Stimulated activated CD4-positive, alpha-beta T cell treated with anti-CD3 and anti-CD28 coated beads, TNF-alpha, amount 100 ng/mL, for 1 hour (primary cell): ENCODE measurements at places on chromosomes 5 and 9.

DNA sequence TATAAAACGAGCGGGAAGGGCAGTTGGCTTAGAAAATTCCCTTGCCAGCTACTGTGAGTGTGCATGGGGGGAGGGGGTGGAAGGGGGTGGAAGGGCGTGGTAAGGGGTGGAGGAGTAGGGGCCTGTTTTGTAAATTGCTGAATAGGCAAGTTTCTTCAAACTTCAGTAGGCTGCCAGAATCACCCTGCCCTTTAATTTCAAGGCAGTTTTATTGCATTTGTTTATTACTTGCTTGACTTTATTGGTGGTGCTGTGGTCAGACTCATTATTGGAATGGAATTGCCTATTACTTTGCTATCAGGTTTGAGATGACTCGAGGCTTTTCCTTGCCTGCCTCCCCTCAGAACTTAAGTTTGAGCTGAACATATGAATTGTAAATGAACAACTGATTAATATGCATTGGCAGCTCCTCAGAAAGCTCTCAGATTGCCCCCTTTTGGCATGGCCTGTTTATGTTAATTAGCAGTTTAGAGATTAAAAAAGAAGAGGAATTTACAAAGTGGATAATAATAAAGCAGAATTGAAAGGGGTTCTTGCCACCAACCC is 76.0 kb downstream of the SEMA6A start:
- DNase-seq: no peak

GRCh38 chr5:41822036-41822435 is 48.2 kb downstream of the OXCT1 start:
- DNase-seq: no peak

DNA sequence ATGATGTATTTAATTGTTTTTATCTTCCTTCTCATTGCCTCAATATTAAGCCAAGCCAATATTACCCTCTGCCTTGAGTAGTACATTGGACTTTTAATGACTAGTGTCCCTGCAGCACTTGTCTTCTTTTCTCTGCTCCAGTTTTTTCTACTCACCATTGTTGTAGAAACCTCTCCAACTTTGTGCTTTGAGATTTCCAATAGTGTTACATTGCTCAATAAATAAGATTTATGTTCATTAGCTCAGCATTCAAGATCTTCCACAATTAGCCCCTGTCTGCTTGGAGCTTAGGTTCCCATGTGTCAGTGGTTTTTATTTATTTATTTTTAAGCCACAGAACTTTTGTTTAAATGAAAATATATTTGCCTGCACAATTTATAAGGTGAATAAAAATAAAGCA is 145.3 kb downstream of the ADGRV1 start:
- no peak for DNase-seq

- no peak for DNase-seq
These were observed 18.1 kb upstream of the MTX3 start for GRCh38 chr5:80008995-80009765.

DNA sequence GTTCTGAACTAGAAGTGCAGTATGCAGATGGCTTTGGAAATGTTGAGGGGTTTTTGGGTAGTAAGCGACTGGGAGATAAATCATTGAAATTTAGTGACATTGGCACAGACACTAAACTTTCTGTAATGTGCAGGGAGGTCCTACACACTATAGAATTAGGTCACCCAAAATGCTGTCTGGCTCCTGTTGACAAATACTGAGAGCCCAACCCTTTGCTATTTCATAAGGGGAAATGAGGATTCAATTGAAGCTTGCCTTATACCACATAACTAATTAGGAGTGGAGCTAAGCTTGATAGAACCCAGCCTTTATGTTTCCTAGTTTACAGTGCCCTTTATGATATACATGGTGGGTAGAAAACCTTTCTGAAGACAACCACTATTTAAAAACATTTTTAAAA is 22.6 kb downstream of the HMGXB3 start:
- no peak for DNase-seq

- no peak for DNase-seq
These were observed 78.1 kb upstream of the SPATA31C2 start for GRCh38 chr9:88216126-88216995.

- DNase-seq: no peak
These were observed 955 bp downstream of the CDH6 start for GRCh38 chr5:31194468-31194813.

- DNase-seq: no peak
These were observed 3.4 kb downstream of the HIGD2A start for GRCh38 chr5:176391999-176392398.

DNA sequence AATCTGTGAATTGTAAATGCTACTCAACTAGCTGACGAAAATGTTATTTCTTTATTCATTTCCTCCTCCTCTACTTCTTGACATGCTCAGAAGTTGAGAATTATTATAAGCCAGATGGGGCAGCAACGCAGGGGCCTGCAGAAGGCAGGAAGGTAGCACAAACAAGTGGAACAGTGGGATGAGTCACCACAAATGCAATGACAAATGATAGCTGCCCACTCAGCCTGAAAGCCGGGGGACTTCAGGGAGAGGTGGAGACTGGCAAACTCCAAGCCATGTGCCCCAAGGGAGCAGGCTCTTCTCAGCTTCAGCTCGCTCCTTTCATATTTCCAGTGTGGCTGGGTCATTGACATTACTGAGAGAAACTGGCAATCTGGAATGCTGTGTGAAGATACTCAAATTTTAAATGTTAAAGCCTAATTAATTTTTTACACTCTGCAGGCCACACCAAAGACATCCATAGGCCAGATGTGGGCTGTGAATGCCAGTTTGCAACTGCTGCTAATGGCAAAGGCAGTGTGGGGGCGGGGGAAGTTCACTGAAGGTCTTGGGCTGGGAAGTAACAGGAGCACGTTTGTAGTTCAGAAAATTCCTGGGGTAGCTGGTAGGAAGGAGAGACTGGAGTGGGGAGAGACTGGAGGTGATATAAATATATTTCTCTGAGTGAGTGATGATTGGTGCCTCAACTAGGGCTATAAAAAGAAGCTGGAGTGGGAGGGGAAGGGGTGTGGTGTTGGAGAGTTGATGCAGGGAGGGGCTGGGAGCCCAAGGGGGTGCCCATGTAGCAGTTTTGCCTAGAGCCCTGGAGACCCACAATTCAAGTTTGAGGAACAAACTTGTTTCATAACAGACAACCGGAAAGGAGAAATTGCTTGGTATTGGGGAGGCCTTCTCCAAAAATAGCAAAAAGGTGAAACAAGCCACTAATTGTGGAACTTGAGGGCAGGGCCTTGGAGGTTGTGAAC is 20.8 kb upstream of the ADRB2 start:
- no peak for DNase-seq

GRCh38 chr5:5466227-5466626 is 43.8 kb downstream of the ICE1 start:
- no peak for DNase-seq

- no peak for DNase-seq
These were observed 31.5 kb upstream of the ZCCHC9 start for GRCh38 chr5:81269751-81270393.

DNA sequence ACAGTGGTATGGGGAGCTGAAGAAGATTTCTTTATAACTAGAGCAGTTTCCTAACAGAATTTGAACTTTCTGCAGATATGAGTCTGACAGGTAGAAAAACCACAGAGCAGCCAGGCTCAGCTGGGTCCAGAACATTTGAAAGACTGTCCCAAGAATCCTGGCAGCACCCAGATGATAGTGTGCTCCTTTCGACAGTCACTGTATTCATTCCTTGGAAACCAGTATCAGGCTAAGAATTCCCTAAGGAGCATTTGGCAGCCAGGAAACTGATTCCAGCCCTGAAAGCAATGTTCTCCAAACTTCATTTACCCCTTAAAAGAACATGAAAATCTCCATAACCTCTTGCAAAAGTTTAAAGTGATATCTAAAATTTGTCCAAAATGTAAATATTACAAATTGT is 123.0 kb upstream of the MTAP start:
- no peak for DNase-seq

GRCh38 chr9:106755736-106756135 is 107.2 kb upstream of the ZNF462 start:
- DNase-seq: no peak

DNA sequence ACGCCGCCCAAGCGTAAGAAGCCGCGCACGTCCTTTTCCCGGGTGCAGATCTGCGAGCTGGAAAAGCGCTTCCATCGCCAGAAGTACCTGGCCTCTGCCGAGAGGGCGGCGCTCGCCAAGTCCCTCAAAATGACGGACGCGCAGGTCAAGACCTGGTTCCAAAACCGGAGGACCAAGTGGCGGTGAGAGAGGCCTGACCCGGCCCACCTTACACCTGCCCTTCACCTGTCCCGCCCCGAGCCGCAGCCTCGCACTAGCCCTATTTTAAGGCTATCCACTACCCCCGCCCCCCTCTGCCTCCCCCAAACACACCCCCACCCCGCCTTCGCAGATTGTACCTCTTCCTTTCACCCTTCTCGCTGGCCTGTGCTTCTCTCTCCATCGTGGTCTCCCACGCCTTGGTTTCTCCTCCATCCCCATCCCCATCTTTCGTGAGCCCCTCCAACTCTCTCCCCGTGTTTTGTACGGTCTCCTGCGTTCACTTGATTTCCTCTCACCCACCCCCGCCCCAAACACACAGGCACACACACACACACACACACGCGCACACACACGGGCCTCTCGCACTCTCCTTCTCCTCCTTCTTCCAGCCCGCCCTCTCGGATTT is 1.3 kb downstream of the TLX3 start:
- no peak for DNase-seq

DNA sequence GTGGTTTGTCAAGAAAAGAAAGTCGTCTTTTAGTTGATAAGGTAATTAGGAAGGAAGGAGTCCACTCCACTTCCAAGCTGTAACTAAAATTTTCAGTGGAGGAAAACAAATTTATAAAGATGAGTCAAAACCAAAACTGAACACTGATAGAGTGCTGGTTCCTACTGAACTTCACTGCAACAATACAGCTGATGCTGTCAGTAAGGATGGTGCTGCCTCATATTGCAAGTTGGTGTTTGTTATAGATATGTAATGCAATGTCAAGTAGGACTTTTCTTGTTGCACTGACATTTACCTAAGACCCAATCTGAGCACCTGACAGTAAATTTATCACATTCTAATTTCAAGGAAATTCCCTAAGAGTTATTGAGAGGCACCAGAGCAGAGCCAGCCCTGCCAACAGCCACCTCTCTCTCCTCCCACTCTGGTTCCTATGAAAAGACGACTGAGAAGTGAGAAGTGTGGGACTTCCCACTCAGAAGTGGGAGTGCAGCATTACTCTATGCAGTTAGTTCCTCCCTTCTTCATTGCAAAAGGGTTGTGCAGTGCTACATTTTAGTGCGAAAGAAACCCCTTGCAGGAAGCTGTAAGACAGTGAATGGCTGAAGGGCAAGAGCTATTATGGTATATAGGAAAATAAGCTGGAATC is 350.8 kb downstream of the NFIB start:
- DNase-seq: no peak

DNA sequence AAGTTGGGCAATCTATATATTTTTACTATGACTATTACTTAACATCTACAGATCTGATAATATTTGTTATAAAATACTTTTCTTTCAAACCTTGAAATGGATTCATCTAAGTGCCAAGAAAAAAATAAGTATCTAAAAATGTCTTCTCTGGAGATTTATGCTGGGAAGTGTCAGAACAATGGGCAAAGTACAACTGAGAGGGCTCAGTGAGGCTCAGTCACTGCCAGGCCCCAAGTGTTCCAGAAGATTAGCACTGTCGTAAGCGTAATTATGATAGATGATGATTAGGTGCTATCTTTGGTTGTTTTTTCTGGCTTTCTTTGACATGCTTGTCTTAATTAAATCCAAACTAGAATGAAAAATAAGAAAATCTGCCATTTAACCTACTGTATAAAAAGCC is 72.2 kb upstream of the ADAMTS19 start:
- no peak for DNase-seq

- DNase-seq: no peak
These were observed 50.2 kb upstream of the ZFAND5 start for GRCh38 chr9:72415163-72415562.

DNA sequence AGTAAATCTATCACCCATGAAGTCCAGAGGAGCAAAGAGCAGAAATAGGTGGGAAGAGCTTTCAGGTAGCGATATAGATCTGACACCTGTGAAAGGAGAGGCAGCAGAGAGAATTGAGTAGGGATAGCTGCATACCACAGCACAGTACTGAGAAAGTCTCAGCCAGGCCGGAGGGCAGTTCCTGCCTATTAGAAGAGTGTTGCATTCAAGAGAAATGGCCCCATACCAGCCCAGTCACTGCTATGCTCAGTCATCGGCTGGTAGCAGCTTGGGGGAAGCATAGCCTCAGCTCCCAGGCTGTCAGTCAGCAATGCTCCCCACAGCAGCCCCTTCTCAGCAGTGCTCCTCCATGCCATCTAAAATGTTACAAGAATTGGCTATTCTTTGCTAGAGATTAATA is 285.1 kb upstream of the CDH6 start:
- DNase-seq: no peak

- DNase-seq: no peak
These were observed 5.1 kb downstream of the MRPS2 start for GRCh38 chr9:135505406-135506187.

GRCh38 chr5:38753776-38754175 is 92.0 kb upstream of the OSMR start:
- DNase-seq: no peak

DNA sequence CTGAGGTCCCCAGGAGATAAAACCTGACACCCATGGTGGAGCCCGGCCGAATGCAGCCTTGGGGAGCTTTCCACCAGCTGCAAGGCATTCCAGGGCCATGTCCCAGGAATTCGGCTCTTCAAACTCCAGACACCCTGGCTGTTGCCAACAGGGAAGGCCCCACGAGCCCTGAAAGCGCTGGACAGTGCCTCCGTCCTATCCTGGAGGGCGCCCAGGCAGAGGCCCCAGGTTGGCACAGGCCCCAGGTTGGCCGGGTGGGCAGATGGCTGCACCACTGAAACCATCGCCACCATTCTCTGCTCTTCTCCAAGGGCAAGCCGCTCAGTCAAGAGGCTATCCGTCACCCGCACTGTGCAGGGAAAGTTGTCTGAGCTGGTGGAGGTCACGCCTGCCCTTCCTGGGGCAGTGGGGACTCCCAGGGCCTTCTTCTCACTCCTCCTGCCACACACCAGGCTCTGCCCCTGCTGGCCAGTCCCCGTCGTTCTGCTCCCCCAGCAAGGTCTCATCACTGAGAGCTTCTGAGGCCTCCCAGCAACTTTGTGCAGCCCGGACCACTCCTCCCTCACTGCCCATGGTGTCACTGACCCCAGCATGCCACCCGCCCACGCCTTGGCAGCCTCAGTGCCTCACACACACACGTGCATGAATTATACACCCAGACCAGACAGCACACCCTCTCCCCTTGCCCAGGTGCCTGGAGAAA is 21.2 kb downstream of the SLC6A3 start:
- no peak for DNase-seq

GRCh38 chr5:174585472-174585871 is 138.9 kb upstream of the MSX2 start:
- DNase-seq: no peak

GRCh38 chr9:92761686-92762085 is 2.9 kb downstream of the BICD2 start:
- no peak for DNase-seq
